Motor neuron (in vitro differentiated cells): ENCODE measurements at places on chromosomes 6 and 20.

DNA sequence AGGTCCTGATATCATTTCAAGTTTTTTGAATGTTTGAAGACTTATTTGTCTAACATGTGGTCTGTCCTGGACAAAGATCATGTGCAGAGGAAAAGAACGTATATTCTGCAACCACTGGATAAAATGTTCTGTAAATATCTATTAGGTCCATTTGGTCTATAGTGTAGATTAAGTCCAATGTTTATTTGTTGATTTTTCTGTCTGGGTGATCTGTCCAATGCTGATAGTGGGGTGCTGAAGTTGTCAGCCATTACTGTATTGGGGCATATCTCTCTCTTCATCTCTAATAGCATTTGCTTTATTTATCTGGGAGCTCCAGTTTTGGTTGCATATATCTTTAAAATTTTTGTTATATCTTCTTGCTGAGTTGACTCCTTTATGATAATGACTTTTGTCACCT is 258.4 kb upstream of the CITED2 start:
- ATAC-seq: no peak

- ATAC-seq: peak; percentile 99
Observed at GRCh38 chr20:13744352-13744751, 40.4 kb downstream of the ESF1 start.

GRCh38 chr6:144660561-144661115 is 375.5 kb downstream of the UTRN start:
- peak; percentile 53 for ATAC-seq

DNA sequence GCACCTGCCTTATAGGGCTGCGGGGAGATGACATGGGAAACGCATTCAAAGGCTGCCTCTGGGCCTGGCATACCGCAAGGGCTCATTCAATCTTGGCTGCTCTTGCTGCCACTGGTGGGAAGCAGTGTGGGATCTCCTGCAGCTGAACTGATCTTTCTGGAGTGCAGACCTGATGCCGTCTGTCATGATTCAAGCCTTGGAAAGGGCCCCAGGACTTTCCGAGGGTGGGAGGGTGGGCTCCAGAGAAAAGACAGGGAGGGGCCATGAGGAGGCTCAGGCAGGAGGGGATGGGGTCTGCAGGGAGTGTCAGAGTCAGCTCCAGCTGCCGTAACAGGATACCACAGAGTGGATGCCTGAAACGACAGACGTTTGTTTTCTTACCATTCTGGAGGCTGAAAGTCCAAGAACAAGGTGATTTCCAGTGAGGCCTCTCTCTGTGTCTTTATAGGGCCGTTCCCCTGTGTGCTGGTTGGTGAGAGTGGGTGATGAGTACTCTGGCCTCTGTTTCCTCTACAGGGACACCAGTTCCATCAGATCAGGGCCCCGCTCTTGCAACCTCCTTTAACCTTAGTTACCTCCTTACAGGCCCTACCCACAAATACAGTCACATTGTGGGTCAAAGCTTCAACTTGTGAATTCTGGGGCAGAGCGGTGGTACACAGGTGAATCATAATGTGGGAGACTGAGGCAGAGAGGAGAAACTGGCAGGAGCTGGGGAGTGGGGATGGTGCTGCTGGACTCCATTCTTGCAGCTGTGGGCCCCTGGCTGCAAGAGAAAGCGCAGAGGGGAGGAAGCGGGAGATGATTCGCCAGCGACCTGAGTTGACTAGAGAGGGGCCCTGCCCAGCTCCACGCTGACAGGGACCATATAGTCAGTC is 148.4 kb downstream of the SYCP2 start:
- no peak for ATAC-seq

DNA sequence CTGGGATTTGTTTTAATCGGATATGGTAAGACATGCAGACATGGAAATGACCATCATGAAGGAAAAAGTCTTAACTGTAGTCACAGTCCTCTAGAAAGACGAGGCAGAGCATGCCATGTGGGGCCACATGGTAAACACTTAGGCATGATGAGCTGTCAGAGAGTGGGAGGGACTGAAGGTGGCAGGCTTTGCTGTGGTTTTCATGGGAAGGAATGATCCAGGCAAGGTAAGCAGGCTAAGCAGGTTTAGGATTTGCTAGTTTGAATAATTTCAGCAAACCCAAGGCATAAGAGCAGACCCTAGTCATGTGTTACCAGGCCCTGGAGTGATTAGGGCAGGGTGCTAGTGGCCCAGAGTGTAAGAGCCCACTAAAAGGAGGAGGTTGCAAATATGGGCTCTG is 47.2 kb upstream of the STMND1 start:
- no peak for ATAC-seq
